Posterior vena cava (tissue), 2 donors: ENCODE measurements at places on chromosomes 2 and 18.

DNA sequence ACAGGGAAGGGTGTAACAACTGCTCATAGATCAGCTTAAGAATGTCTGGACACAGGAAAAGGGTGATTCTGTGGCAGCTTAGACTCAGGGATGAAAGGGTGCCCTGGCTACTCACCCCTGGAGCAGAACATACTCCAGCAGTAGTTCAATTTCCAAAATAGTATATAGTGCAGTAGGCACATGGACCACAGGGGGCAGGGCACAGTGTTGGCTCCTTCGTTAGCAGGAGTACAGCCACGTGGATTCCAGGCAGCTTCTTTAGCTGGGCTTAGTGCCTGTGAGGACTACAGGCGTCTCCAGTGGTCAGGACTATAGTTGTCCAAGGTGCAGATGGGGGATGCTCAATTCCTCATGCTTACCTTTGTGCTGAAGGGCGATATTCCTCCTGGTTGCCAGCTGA, 277.5 kb upstream of the DDX18 start:
- DNase-seq: no peak

- no peak for DNase-seq
These were observed 68.6 kb downstream of the SMIM21 start for GRCh38 chr18:75358928-75359327.

DNA sequence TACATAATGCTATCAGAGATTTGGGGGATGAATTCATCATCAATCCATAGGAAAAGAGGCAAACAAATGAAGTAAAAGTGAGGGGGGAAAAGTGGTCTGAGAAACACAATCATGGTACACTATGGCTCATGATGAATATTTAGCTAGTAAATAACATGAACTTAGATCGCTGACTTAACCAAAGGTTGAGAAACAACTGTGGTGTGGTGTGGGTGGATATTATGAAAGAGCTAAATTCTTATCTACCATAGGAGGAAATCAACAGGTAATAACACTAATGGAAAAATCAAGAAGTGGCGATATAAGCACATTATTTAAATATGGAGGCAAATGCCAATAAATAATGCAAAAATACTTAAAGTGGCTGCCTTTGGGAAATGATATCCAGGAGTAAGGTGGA, 12.2 kb upstream of the TPRKB start:
- DNase-seq: no peak

GRCh38 chr2:25897506-25897905, 19.2 kb upstream of the ASXL2 start:
- DNase-seq: no peak

DNA sequence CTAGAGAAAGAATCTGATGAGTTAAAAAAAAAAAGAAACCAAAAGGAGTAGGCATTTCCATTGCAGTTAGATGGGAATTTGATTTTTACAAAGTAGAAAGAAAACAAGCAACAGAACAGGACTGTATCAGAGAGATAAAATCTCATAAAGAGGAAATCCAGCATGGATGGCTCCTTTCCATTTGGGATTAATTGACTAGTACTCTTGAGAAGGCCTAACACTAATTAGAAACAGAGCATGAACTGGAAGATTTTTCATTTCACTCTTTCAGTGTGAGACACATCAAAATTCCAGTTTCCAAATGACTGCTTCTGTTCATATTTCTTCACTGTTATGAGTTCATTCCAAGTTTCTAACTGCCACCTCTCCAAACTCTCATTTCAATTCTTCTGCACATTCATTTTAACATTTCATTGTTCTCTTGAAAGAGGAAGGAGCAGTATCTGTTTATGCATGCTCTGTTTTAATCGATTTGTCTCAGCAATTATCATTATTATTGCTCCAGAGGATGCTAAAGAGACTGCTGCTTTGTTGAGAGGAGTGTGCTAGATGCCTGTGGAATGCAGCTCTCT, 108.8 kb upstream of the PIEZO2 start:
- no peak for DNase-seq

GRCh38 chr2:203782262-203782976, 76.0 kb downstream of the CD28 start:
- DNase-seq: no peak

DNA sequence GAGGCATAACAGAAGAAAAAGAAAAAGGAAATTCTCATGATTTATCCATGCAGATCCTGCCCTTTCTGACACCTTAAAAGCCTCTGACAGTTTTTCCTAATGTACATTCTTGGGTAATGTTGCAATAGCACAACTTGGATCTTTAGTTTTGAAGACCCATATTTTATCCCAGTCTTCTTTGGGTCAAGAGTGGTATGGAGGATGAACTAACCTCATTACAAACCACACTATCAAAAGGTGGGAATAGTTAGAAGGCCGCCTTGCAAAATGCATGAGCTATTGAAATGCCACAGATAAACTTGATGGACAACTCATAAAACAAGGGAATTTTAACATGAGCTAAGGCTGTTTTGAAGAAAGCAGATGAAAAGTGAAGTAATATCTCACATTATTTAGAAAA, 1479.8 kb upstream of the ACVR2A start:
- no peak for DNase-seq

DNA sequence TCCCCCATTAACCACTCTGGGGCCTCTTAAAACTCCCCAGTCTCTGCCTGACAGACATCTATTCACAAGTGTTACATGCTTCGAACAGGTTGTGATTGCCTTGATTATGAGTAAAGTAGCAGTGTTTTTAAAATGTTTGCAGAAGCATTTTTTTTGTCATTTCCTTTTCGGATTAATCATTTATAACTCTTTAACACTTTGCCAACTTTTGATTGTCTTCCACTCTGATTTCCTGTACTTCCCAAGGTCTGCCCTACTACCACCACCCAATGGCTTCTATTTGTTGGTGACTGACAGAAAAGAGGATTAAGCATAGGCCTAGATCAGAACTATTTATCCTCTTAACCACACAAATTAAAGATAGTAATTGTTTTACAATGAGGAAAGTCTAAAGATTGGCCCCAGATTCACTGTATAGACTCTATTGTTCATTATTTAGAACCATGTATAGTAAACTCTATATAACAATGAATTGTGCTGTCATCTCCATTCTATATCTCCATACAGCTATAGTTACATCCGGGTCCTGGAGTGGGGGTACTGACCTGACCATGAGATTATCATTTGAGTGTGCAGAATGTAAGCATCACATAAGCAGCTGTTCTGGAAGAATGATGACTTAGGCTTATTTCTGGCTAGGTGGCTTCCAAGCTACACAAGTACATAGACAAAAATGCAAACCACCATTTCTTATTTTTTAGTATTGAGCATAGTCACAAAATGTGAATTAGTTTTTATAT, 110.3 kb upstream of the RBMS1 start:
- no peak for DNase-seq

DNA sequence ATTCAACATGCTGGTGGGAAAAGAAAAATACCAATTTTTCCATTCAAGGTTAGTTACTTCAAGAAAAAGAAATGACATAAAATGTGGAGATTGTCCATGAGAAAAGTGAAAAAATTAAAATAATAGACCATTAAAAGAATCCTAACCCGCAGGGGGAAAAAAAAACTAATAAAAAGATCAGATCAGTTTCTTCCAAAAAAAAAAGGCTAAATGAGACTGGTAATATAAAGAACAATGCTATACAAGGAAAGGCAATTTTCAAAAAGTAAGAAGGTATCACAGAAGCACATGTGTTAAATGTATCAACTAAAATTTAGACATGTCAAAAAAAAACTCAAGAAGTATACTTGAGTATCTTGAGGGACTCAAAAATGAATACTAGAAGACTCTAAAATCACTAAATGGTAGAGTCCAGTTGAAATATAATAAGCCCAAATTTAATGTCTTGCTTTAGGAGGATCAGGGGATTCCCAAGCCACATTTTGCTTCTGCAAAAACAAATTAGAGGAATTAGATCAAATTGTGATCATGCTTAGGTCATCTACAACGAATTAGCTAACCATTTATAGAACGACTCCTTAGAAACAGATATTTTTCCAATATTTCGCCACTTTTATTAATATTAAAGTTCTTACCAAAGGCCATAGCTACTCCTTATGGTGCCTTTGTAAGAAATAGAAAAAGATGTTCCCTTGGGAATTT, 35.8 kb upstream of the GLS start:
- no peak for DNase-seq

- no peak for DNase-seq
These were observed 97.4 kb downstream of the RHOB start for GRCh38 chr2:20544153-20544747.

GRCh38 chr2:163659224-163659623, 76.6 kb downstream of the FIGN start:
- DNase-seq: no peak

DNA sequence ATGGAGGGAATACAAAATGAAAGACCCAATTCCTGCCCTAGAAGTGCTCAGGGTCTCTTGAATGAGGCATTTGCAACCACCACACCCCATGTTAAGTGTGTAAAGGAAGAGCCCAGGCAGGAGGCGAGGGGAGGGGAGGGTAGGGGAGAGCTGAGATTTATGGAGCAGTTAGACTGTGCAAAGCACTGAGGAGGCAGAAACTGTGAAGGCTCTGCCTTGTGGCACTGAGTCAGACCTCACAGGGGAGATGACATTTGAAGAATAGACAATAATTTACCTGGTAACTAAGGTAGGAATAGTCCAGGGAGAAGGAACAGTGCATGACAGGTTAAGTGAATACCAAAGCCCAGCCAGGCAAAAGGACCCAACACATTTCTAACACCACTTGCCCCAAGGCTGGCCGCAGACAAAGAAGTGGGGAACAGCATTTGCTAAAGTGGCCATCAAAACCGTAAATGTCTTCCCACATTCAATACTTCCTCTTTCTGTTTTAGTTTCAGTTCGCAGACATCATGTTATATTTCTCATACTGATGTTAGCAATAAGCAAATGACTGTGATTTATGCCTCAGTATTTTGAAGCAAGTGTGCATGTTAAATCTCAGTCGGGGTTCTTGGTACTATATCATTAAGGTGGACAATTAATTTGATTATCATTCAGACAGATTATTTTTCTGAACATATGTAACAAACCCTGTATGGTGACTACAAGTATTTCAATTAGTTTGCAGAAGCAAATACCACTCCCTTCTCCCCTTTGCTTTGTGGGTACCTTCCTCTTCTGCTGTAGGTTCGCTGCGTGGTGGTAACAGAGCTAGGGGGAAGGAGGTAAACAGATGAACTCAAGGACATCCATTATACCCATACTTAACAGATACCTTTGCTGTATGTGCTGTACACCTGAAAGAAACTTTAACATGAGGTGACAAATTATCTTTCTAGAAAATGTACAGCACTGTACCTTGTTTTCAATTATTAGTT, 27.5 kb downstream of the CDH20 start:
- DNase-seq: no peak

DNA sequence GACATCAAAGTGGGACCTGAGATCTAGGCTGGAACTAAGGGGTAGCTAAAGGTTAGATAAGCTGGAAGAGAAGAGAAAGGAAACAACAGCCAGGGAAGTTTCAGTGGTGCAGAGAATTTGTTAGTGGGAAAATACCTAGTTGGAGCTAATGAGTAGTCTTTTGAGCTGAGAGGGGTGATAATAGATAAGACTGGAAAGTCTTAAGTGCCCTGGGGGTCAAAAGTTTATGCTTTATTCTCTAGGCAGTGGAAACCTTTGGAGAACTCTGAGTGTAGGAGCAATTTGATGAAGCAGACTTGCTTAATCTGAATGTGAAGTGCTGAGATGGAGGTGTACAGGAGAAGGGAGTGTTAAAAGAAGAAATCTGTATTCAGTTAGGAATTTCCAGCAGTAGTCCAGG, 90.8 kb downstream of the CPS1 start:
- no peak for DNase-seq

DNA sequence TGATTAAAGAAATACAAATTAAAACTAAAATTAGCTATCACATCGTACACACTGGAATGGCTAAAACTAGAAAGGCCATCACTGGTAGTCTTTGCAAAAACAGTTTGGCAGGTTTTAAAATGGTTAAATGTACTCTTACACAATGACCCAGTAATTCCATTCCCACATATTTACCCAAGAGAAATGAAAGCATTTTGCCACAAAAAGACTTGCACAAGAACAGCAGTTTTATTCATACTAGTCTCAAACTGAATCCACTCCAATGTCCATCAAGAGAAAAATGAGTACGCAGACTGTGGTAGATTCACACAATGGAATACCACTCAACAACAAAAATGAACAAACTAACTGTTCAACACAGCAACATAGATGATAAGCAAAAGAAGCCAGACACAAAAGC, 29.1 kb downstream of the SP140L start:
- no peak for DNase-seq

DNA sequence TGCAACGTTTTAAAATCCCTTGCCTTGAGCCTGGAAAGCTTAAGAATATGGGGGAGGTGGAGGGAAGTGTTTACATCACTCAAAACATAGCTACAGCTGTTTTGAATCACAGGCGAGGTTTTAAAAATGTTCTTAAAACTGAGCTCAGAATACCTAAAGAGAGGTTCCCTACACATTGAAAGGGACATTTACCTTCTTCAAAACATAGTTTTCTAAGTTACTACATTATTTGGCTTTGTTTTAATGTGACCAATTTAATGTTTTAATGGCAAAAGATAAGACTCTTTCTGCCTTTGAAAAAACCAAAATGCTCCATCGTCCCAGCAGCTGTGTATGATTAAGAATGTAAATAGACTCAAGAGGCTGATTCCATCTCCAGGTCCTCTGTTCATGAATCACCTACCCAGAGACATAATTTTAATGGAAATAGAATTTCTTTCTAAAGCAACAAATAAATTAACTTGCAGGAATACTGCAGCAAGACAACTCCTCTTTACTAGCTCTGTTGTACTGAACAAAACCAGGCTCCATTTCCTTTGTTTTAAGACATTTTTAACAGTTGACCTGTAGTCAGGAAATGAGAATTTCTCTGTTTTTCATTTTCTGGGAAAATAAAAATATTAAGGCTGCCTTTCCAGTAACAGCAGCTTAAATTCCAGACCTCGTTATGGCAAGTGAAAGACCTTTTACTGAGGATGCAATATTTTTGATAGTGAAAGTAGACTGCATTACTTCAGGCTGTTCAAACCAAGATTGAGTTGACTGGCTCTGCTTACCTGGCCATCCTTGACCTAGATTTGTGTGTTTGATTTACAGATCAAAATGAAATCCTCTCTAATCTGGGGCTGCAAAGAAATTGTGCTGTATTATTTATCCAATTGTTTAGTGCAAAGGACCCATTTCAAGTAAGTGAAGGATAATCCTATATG, 33.7 kb upstream of the WDR75 start:
- no peak for DNase-seq

DNA sequence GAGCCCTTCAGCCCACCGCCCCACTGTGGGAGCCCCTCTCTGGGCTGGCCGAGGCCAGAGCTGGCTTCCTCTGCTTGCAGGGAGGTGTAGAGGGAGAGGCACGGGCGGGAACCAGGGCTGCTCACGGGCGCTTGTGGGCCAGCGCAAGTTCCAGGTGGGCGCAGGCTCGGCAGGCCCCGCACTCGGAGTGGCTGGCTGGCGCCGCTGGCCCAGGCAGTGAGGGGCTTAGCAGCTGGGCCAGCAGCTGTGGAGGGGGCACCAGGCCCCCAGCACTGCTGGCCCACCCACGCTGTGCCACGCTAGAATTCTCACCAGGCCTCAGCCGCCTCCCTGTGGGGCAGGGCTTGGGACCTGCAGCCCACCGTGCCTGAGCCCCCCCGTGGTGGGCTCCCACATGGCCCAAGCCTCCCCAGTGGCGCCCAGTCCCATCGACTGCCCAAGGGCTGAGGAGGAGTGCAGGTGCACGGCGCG, 45.2 kb downstream of the SLC5A7 start:
- DNase-seq: no peak

GRCh38 chr2:163736433-163737189, 803 bp upstream of the FIGN start:
- peak; percentile 84 for DNase-seq

GRCh38 chr2:100747551-100747950, 72.4 kb upstream of the NPAS2 start:
- no peak for DNase-seq
